ENCODE measurements at places on chromosomes 6 and 20. TPM values are rescaled to one million over a fixed set of nuclear protein-coding genes. Genes with fewer than 3 reads are reported as not detected.
A peak's percentile ranks its signal among the peaks of the same experiment; 100 is the strongest.

DNA sequence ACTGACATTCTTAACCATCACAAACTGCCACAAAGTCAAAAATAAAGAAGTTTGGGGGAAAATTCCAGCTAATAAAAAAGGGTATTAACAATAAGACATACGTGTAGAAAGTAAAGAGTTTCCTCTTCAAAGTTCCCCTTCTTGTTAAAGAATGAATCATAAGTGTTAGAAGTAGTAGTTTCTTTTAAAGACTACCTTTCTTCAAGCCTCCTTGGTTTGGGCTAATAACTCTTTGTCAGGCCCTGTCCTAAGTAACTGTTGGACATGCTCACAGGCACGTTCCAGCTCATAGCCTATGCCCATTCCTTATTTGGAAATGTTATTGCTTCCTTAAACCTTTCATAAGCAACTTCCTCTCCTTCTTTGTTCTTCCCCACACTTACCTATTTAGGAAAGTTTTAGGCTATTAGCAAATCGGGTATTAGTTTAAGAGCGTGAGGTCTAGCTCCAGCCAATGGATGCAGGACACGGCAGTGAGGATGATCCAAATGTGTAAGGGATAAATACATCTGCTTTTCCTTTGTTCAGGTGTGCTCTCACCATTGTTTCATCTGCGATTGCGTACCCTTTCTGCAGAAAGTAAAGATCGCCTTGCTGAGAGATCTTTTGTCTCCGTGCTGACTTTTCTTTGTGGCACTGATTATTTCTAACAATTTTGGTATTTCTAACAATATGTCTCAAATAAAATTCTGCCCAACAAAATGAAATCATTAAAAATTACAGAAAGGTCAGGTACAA is 64.9 kb downstream of the CHD6 start:
- H3K4me3 ChIP-seq, result no peak overlapping the region
- H3K27me3 ChIP-seq, result no peaks in the 10 kb centered on the region
- no peak overlapping the region for H3K27ac ChIP-seq
- no peak for DNase-seq

DNA sequence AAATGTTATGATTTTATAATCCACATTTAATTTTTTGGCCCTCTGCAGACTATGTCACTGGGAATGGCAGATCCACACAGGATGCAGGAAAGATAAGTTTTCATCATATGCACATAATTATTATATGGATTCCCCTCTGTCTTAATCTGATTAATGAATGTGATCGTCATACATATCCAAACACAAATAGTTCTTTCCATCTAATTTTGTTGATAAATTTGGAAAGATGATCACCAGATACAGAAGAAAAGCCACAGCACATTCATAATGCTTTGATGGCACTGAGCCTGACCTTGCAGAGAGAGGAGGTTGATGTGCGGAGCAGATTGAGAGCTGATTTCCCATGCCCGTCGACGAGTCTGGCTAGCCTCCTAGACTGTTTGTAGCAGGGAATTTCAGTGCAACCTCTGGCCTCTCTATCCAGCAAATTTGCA is 471.5 kb downstream of the EPM2A start:
- no peaks in the 10 kb centered on the region for H3K4me1 ChIP-seq
- H3K36me3 ChIP-seq, result no peaks in the 10 kb centered on the region
- no peak overlapping the region for H3K4me3 ChIP-seq
- H3K27me3 ChIP-seq, result no peaks in the 10 kb centered on the region
- H3K27ac ChIP-seq, result no peak overlapping the region

GRCh38 chr6:26342106-26343004 is 22.6 kb upstream of the BTN3A2 start:
- no peaks in the 10 kb centered on the region for H3K36me3 ChIP-seq
- H3K27ac ChIP-seq, result no peak overlapping the region
- peak overlapping the region; percentile 25 for H3K4me3 ChIP-seq

The IYD gene
- under 0.01 TPM for total RNA-seq

DNA sequence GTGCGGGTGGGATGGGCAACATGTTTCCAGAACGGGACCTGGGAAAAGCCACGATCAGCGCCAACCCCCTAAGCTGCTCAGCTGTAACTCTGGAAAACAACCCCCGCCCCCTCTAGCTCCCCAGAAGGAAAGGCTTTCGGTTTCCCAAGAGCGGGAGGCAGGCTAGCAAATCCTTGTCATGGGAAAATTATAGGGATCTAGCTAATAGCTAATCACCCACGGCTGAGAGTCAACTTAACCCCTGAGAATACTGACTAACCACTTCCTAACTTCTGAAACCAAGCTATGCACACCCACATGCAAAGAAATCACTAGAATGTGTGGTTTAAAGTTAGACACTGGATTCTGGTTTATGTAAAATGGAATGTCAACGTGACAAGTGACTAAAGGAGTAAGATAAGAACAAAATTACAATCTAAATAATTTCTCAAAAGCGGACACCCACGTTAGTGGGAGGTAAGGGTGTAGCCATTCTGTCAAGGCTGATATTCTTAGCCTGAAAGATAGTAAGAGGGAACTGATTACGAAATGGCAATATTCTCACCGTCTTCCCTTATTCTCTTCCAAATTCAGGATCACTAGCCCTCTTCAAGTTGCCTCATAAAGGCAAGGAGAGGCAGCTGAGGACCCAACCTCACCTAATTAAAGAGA is 20.1 kb downstream of the JAG1 start:
- H3K4me1 ChIP-seq, result peaks cover 96% of the 10 kb centered on the region
- no peak for DNase-seq
- H3K27ac ChIP-seq, result peak overlapping the region; percentile 93
- no peaks in the 10 kb centered on the region for H3K27me3 ChIP-seq
- peaks cover 14% of the 10 kb centered on the region for H3K36me3 ChIP-seq
- H3K4me3 ChIP-seq, result peak overlapping the region; percentile 0

- no peak overlapping the region for H3K4me3 ChIP-seq
- H3K27ac ChIP-seq, result no peak overlapping the region
- peaks cover 28% of the 10 kb centered on the region for H3K4me1 ChIP-seq
These were observed 37.9 kb downstream of the KCNB1 start for GRCh38 chr20:49444553-49444990.

GRCh38 chr6:127641905-127642304 is 64.9 kb downstream of the C6orf58 start:
- no peak overlapping the region for H3K4me3 ChIP-seq
- no peak overlapping the region for H3K27ac ChIP-seq
- H3K4me1 ChIP-seq, result no peaks in the 10 kb centered on the region
- H3K27me3 ChIP-seq, result no peaks in the 10 kb centered on the region
- DNase-seq, result no peak
- H3K36me3 ChIP-seq, result no peaks in the 10 kb centered on the region
